ENCODE measurements at places on chromosomes 11 and 22.

DNA sequence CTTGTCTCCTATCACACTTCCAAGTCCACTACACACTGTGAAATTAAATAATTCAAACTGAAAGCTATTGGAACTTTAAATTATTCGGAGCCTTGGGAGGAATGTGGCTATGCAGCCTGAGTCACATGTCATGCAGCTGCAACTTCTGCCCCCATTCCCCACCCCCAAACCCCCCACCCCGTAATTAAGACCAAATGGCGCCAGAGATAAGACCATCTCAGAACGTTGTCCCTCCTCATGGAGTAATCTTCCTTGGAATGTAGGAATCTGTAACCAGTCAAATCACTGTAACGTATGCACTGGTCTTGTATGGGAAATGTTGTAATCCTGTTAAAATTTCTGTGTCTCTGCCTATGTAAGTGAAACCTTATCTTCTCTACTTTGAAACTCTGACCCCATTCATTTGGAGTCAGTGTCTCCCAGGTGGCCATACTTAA is 37.0 kb downstream of the GAB2 start:
- DNase-seq = peak; percentile 37

GRCh38 chr11:2090172-2091111 is 48.7 kb downstream of the IGF2 start:
- no peak for DNase-seq

- no peak for DNase-seq
These were observed 38.1 kb downstream of the MB start for GRCh38 chr22:35578836-35579575.

- DNase-seq = no peak
These were observed 1495.2 kb downstream of the TBC1D22A start for GRCh38 chr22:48257685-48258055.

DNA sequence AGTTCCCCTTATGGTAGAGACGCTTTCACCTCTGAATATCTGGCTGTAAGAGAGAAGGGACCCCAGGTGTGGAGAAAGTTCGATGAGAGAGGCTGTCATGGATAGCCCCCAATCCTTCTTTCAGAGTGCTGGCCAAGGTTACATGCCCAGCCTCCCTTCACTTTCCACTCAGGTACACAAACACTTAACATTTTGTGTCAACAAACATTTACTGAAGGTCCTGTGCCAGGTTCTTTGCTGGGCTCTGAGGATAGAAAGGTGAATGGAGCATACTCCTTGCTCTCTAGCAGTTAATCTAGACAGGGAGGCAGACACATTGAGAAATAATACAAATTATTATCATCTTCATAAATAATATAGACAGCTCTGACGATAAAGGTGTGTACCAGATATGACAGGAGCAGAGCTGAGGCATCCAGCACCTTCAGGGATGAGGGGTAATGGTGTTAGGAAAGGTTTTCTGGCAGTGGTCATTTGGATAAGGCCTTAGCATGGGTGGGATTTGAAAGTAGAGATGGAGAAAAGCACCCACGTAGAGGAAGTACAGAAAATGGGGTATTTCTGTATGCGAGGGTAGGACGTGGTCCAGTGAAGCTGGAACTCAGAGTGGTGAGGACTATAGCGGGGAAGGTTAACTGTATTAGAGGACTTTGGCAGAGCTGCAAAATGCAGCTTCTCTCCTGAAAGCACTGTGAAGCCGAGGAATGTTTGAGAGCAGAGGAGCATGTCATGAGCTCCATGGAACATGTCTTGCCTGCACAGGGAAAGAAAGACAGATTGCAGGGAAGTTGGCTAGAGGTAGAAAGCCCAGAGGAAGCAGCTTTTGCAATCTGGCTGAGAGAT is 19.6 kb downstream of the PPFIBP2 start:
- DNase-seq = no peak

DNA sequence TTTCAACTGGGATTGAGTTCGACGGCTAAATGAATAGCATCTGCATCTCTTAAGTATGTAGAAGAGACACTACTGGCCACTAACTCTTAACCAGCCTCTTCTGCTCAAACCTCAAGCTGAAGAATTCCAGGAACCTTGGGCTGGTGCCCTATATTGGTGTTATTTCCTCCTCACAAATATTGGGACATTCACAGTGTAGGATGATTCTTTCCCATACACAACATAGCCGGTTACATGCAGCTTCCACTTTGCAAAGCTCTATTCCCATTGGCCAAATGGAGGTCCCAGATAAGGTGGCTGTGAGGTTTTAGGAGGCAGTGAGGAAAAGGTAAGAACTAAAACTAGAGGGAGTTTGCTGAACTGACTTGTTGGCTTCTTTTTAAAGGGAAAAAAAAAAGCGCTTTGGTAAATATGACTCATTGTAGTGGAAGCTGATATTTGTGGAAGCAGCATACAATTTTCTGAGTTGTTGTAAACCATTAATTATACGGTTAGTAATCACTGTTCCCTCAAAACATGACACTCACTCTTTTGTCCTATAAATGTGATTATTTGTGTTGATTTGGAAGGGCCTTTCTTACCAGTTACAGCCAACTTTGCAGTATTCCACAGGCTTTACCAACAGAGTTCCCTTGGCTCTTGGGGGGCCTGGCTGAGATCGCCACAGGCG is 17.6 kb downstream of the C22orf31 start:
- DNase-seq = no peak

GRCh38 chr11:88352139-88352538 is 14.6 kb upstream of the CTSC start:
- DNase-seq = peak; percentile 48

- no peak for DNase-seq
These were observed 24.8 kb downstream of the CNTF start for GRCh38 chr11:58647141-58647699.

- DNase-seq = no peak
These were observed 1.6 kb downstream of the SLC22A24 start for GRCh38 chr11:63142459-63142858.

- no peak for DNase-seq
These were observed 52.3 kb upstream of the LMO1 start for GRCh38 chr11:8315954-8316353.

- no peak for DNase-seq
These were observed 5.4 kb downstream of the SEC14L2 start for GRCh38 chr22:30402028-30402765.

DNA sequence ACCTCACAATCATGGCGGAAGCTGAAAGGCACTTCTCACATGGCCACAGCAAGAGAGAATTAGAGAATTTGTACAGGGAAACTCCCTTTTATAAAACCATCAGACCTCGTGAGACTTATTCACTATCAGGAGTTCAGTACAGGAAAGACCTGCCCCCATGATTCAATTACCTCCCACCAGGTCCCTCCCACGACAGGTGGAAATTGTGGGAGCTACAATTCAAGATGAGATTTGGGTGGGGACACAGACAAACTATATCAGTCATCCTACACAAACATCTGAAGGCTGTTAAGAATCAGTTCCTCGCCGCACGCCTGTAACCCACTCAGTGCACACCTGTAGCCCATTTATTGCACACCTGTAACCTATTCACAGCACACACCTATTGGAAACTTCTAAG is 39.8 kb downstream of the CHST1 start:
- no peak for DNase-seq

DNA sequence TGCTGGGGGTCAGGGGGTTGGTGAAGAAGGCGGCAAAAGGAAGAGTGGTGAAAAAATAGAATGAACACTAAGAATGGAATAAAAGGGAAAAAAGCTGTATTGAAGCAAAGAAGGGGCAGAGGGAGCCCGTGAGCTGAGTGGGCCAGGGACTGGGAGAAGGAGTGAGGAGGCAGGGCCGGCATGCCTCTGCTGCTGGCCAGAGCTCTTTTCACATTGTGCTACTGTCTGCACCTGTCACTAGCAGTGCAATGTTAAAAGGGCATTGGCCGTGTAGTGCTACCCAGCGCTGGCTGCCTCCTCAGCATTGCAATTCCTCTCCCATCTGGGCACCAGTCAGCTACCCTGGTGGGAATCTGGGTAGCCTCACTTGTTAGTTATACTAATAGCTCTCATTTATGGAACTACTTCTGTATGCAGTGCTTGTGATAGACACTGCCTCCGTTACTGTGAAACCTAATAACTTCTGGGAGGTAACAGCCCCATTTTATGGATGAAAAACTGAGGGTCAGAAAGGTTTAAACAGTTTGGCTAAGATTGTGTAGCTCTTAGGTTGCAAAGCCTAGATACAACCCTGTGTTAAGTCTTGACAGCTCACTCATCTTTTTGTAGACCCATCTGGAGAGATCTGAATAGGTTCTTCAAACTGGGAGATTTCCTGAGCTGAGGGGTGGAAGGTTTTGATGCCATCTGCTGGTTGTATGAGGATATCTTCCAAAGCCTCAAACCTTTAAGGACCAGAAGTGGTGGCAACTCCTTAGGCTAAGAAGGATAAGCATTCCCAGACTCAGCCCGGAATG is 8.5 kb downstream of the YPEL4 start:
- no peak for DNase-seq

DNA sequence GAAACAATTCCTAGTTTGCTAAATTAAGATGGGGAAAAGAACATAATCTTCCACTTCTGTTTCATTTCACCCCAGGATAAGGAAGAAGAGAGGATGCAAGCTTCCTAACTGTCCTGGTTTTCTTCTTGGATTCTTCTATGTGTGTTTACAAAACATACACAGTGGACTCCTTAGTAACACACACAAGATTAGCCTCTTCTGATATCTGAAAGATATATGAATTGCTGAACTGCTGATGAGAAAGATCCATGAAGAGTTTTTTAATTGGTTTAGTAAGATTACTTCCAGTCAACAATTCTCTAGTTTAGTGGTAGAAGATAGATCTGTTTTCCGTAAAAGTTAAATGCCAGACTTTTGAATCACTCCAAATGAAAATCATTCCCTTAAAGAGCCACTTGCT is 86.8 kb downstream of the WT1 start:
- no peak for DNase-seq

DNA sequence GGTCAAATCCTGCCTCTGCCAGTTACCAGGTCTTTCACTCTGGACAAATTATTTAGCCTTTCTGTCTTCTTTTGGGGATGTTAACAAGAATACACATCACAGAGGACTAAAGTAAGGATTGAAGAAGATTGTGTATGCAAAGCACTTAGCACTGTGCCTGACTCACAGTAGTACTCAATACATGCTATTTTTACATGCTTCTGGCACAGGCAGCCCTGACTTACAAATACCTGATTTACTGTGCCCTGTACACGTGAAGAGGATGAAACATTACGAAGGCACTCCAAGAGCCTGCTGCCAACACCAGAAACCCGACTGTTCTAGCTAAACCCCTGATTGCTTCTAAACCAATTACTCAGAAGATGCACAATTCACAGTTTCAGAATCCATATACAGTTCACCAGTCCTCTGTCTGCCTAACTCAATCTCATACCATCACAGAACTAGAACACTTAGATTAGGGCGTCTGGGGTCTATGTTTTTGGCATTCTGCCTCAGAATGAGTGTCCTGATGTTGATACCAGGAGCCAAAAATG is 300.9 kb upstream of the DDI1 start:
- DNase-seq = no peak

GRCh38 chr11:1691878-1692707 is 4.9 kb upstream of the KRTAP5-6 start:
- no peak for DNase-seq

GRCh38 chr11:33515347-33515746 is 185.3 kb downstream of the C11orf91 start:
- DNase-seq = no peak

DNA sequence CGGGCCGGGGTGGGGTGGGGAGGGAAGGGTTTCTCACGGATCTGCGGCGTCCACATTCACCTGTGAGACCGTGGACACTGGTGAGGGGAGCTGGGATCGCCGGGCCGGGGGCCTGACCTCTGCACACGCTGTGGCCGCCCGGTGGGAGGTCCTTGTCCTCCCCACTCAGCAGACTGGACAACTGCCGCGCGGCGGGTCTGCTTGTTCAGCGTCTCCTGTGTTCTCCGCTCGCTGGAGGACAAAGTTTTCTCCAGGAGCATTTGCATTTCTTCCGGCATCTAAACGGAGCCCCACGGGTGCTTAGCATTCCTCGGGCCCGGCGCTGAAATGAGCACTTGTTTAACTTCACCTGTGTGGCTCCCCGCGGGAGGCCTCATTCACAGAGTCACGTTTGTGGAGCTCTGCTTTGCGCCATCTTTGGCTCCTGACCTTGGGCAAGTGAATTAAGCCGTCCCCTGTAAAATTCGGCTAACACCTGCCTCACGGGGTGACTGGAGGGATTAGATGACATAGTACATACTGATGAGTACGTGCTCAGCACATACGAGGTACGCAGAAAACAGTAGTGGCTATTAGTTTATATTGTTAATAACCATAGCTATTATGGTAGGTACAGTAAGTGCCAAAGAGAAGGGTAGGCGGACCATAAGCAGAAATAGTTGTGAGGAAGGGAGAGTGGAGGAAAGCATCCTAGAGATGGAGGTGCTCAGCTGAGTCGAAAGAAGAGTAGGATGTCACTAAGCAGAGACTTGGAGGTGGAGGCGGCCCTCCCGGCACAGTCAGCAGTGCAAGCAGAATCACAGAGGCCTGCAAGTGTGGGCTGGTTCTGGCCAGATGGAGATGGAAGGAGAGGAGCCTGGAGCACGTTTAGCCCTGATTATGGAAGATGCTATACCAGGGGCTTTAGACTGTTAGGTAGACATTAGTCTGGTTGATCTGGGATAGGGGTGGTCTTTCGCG is 885 bp downstream of the TRMU start:
- no peak for DNase-seq

DNA sequence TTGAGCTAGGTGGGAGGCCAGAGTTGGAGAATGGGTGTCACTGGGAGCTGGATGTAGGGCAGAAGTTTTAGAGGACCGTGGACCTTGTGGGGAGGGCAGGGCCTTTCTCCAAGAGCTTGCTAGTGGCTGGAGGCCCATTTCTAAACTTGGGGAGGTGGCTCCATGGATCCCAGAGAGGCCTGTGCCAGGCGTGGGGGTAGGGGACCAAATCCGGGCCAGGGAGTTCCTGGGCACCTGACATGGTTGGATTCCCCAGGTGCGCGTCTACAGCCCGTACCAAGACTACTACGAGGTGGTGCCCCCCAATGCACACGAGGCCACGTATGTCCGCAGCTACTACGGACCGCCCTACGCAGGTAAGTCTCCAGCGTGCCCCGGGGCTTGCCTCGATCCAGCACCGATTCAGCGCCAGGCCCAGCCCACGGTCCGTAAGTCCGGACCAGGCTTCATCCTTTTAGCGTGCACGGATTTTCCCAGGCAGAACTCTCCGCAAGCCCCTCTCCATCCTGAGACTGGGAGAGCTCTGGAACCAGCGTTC is 14.2 kb downstream of the PLEKHB1 start:
- no peak for DNase-seq

DNA sequence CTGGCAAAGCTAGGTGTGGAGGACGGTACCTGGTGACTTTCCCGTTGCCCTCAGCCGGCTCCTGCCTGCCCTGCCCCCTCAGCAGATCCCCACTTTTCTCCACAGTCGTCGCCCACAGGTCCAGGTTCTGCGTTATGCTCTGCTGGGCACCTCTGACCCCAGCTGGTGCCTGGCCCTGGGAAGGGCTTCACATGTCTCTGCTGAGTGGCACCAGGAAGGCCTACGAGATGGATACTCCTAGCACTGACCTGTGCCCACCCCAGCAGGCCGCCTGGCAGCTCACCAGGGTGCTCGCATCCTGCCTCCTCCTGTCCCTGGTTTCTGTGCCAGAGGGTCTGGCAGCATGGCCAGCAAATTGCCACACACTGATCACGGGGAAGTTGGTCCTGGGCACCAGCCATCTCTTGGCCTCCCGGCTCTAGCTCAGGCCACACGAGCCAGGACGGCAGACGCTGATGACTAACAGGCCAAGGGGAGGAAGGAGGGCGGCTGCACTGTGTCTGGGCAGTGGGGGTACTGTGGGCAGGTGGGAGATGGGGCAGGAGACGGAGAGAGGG is 13.8 kb downstream of the CARS1 start:
- DNase-seq = no peak
